ENCODE measurements at places on chromosomes 7 and 10. TPM values are rescaled to one million over a fixed set of nuclear protein-coding genes. Genes with fewer than 3 reads are reported as not detected.

The CEP55 gene
- 30.8 TPM for total RNA-seq

The PLEKHS1 gene
- not detected for total RNA-seq

The PSMA2 gene
- 138 TPM for total RNA-seq

The CYP51A1 gene
- total RNA-seq = 76.4 TPM

DNA sequence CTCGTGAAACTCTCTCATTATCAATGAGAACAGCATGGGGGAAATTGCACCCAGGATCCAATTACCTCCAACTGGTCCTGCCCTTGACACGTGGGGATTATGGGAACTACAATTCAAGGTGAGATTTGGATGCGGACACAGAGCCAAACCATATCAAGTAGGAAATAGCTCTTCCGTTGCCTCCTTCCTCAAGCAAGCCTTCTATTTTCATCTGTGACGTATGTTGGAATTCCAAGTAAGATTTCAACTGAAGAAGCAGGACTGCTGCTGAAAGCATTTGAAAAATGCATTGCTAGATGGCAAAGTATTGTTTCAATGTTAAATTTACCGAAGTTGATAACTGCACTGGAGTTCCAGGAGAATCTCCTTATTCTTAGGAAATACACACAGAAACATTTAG is 178.1 kb upstream of the GALNT17 start:
- no peak for DNase-seq

GRCh38 chr7:151871904-151872303 is 5.0 kb downstream of the PRKAG2 start:
- DNase-seq = no peak

DNA sequence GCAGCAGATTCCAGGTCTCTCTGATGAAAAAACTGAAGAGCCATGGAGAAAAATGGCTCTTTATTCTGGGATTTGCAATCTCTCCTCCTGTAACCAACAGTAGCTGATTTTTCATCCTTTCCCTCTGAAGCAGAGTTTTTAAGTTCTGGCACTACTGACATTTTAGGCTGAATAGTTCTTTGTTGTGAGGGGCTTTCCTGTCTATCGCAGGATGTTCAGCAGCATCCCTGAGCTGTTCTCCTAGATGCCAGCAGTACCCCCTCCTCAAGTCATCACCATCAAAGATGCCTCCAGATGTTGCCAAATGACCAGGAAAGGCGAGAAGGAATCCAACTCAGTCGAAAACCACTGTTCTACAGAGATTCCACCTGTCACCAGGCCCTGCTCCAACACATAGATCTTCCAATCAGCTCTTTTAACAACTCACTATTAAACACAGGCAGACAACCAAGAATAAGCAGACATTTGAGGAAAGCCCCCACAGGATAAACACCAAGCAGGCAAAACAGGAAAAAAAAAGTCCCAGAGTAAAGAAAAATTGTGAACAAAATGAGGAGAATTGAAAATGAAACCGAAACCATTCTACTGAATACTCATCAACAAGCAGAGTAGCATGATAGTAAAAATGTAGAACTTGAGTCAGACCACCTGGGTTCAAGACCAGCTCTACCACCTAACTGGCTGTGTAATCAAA is 124.8 kb downstream of the MPP7 start:
- peak; percentile 40 for DNase-seq

GRCh38 chr10:129058664-129059155 is 408.3 kb upstream of the MGMT start:
- no peak for DNase-seq

DNA sequence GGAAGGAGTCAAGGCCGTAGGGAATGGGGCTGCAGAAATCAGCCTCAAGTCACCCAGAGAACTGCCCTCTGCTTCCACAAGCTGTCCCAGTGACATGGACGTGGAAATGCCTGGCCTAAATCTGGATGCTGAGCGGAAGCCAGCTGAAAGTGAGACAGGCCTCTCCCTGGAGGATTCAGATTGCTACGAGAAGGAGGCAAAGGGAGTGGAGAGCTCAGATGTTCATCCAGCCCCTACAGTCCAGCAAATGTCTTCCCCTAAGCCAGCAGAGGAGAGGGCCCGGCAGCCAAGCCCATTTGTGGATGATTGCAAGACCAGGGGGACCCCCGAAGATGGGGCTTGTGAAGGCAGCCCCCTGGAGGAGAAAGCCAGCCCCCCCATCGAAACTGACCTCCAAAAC is 50.2 kb upstream of the PDCD4 start:
- DNase-seq = no peak

GRCh38 chr7:22675917-22676343 is 51.1 kb upstream of the IL6 start:
- peak; percentile 86 for DNase-seq

DNA sequence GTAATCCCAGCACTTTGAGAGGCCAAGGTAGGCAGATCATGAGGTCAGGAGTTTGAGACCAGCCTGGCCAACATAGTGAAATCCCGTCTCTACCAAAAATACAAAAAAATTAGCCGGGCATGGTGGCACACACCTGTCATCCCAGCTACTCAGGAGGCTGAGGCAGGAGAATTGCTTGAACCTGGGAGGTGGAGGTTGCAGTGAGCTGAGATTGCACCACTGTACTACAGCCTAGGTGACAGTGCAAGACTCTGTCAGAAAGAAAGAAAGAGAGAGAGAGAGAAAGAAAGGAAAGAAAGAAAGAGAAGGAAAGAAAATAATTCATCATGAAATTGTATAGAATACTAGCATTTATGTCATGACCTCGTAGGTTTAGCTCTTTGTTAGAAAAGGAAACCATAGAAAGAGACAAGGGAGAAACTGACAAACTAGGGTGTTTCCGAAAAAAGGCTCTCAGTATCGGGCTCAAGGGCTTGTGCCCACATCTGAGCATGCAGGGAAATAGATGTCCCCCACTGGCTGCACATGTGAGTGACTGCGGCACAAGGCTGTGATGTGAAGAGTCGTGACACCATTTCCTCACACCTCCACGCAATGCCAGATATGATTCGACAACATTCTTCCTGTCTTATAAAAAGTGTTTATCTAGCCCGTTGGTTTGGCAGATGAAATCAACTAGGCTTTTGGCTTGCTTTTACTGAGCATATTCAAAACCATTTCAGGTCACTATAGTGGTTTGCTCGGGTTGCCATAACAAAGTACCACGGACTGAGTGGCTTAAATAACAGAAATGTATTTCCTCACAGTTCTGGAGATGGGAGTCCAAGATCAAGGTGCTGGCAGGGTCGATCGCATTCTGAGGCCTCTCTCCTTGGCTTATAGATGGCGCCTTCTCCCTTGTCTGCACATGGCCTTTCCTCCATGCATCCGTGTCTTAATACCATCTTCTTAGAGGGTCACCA is 2.0 kb downstream of the SRGN start:
- peak; percentile 54 for DNase-seq

Data from IMR-90 (cell line).